Uterine smooth muscle cell (primary cell): ENCODE measurements at places on chromosomes 16 and 17. TPM values are rescaled to one million over a fixed set of nuclear protein-coding genes. Genes with fewer than 3 reads are reported as not detected.

SLC12A3 gene
- total RNA-seq: under 0.01 TPM in 1 of 2 replicates, not detected in the other

FBF1 gene
- 15.2 and 19.8 TPM in 2 replicates for total RNA-seq

KRTAP9-4 gene
- total RNA-seq: not detected in 2 replicates

FSCN2 gene
- total RNA-seq: 1.5 and 4.6 TPM in 2 replicates

OSBPL7 gene
- total RNA-seq: 7.0 and 9.5 TPM in 2 replicates

TBC1D3K gene
- total RNA-seq: not detected in 2 replicates

PPL gene
- total RNA-seq: 0.44 and 0.75 TPM in 2 replicates

NUPR1 gene
- 12.1 and 30.9 TPM in 2 replicates for total RNA-seq

KLHL10 gene
- total RNA-seq: 0.12 TPM in 1 of 2 replicates, not detected in the other

CCL7 gene
- total RNA-seq: 0.89 TPM in 1 of 2 replicates, not detected in the other

TAC4 gene
- total RNA-seq: not detected in 2 replicates

CLEC18A gene
- total RNA-seq: 0.12 and 0.22 TPM in 2 replicates

ACSM3 gene
- 0.77 and 1.00 TPM in 2 replicates for total RNA-seq

COX6A2 gene
- not detected in 2 replicates for total RNA-seq

NPIPB2 gene
- 1.7 and 6.2 TPM in 2 replicates for total RNA-seq

GOT2 gene
- total RNA-seq: 40.1 and 53.0 TPM in 2 replicates

GAS7 gene
- total RNA-seq: 3.0 and 6.5 TPM in 2 replicates

SP2 gene
- 0.37 and 0.66 TPM in 2 replicates for total RNA-seq

ESRP2 gene
- total RNA-seq: 0.12 and 0.22 TPM in 2 replicates

INO80E gene
- 17.2 and 47.3 TPM in 2 replicates for total RNA-seq

CSHL1 gene
- total RNA-seq: not detected in 2 replicates

NAGS gene
- total RNA-seq: 2.9 and 6.4 TPM in 2 replicates

C17orf67 gene
- total RNA-seq: 0.87 and 1.1 TPM in 2 replicates

DNAH9 gene
- 0.11 TPM in 1 of 2 replicates, not detected in the other for total RNA-seq

FLYWCH1 gene
- 50.8 and 70.2 TPM in 2 replicates for total RNA-seq

HOXB2 gene
- 8.0 and 8.6 TPM in 2 replicates for total RNA-seq

TMEM238L gene
- not detected in 2 replicates for total RNA-seq

TMC6 gene
- total RNA-seq: 0.11 and 0.25 TPM in 2 replicates
